IPS DF 6.9 (cell line): ENCODE measurements at places on chromosomes 7 and 10.

- DNase-seq = no peak
Observed at GRCh38 chr10:77872947-77873535, 53.5 kb downstream of the DLG5 start.

DNA sequence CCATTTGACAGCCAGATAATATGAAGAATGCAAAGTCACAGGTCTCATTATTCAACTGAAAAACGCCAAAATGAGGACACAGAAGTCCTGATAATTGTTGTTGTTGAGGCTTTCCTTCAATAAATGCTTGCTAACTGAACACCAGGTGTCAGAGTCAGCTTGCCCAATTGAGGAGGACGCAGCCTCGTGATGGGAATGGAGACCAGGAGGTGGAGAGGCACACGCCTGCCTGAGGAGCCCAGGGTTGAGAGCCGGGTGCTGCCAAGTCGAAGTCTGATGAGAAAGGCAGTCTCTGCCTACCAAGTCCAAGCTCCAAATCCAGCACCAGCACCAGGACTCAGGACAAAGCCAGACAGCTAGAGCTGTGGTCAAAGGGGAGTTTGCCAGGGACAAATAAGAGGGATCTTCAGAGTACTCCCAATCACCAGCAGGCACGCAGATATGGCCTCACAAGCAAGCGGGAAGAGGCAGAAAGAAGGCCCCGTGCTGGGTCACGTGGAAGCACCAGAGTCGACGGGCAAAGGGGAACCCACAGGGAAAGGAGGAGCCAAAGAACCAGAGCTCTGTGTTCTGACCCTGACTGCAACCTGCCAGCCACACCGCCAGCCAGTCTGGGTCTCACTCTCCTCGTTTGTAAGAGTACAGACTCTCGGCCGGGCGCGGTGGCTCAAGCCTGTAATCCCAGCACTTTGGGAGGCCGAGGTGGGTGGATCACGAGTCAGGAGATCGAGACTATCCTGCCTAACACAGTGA is 47.6 kb downstream of the VOPP1 start:
- DNase-seq = no peak

DNA sequence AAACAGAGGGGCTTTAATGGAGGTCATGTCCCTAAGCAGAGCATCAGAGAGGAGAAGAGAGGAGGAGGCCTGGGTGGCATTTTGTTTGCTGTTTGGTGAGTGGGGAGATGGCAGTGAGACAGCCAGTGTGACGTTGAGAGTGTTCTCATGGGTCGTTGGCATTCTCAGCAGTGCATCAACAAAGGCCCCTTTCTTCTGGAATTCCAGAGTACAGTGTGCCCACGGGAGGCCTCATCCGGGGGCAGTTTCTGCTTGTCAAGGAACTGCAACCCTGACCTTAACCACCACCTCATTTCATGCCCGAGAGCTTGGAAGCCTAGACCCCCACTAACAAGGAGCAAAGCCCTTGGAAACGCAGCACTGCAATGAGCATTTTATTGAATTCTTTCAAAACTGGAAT is 92.9 kb downstream of the CELF2 start:
- DNase-seq = no peak

- DNase-seq = no peak
Observed at GRCh38 chr7:91875851-91876250, 4.7 kb downstream of the MTERF1 start.

DNA sequence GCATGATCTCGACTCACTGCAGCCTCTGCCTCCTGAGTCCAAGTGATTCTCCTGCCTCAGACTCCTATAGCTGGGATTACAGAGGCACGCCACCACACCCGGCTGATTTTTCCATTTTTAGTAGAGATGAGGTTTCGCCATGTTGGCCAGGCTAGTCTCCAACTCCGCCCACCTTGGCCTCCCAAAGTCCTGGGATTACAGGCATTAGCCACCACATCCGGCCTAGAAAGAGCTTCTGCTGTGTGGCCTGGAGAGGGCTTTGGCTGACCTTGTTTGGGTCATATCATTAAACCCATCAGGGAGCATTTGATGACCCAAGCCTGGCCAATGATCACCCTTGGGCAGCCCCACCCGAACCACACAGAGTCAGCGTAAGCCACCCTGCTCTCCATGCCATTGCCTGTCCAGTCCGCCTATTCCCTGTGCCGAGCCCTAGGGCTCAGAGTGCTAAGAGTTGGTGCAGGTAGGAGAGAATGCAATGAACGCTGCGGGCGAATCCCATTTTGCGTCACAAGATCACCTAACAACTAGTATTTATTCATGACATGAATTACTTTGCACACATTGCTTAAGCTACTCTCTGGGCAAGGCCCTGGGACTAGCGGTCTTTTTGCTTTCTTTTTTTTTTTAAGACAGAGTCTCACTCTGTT is 22.3 kb upstream of the GDI2 start:
- no peak for DNase-seq

DNA sequence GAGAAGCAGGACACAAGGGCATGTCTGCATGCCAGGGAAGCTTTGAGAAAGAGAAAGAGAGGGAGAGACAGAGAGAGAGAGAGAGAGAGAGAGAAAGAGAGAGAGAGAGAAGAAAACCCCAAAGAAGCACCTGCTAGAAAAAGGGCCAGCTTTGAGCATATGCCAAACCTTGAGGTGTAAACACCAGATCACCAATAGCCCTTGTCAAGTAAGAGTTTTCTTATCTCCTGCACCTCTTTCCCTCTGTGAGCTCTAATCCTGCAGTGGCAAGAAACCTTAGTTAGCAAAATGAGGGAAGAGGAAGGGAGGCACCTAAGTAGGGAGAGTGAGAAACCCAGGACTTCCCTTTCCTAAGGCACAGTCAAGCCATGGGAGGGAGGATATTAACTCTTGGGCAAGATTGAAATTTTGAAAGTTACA is 11.3 kb upstream of the TRDMT1 start:
- no peak for DNase-seq

DNA sequence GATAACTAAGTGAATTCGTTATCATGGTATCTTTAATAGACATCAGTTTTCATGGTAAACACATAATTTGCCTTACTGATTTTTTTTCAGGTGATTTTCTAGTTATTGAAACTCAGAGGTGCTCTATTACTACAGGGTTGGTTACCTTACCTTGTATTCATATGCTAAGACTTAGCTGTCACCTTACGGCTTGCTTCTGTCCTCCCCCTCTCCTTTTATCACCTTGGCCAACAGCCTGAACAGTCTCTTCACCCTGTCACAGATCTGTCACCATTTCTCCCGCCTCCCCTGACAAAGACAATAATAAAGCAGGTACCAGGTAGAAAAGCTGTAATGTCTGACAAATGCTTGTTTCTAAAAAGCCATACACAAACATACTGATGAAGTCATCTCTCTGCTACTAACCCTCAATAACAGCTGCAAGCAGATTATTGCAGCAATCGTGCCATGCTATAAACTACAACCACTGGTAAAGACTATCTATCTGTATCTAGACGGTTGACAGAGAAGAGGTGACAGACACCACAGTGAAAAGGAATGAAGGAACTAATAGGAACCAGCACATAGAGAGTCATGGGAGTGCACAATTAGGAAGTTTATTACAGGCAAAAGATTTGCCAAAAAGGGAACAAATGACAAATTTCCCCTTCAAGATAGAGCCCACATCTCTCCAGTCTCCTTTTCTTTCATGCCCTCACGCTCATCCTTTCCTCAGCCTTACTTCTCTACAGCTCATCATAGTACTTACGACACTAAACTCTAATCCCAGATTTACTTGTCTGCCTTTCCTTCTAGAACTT is 57.2 kb downstream of the ARHGAP12 start:
- DNase-seq = no peak

GRCh38 chr7:148547951-148548350 is 42.6 kb upstream of the C7orf33 start:
- DNase-seq = no peak

DNA sequence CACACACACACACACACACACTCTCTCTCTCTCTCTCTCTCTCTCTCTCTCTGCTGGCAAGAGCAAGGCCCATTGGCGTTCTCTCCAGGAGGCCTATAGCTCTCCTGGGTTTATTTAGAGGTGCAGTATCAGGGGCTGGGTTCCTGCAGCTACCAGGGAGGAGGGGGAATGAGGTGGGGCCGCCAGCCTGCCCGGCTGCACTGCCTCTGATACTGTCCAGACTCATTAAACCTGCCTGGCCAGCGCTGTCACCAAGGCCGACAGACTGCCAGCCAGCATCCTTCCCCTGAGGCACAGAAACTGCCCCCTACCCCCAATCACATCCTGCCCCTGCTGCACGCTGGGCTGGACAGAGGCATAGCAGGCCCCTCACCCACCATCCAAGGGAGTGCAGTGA is 4.3 kb downstream of the PRRT4 start:
- no peak for DNase-seq

GRCh38 chr10:88901206-88901983 is 21.4 kb downstream of the STAMBPL1 start:
- no peak for DNase-seq

- DNase-seq = no peak
Observed at GRCh38 chr10:114310346-114310745, 71.3 kb downstream of the VWA2 start.

- DNase-seq = no peak
Observed at GRCh38 chr10:5090551-5090950, 3.7 kb upstream of the AKR1C3 start.

GRCh38 chr10:135132-135600 is at the start of gene ZMYND11:
TSS of gene ZMYND11 (plus strand) at chr10:135455. CDS start at chr10:180013, 44,558 bp downstream.
- DNase-seq = no peak

DNA sequence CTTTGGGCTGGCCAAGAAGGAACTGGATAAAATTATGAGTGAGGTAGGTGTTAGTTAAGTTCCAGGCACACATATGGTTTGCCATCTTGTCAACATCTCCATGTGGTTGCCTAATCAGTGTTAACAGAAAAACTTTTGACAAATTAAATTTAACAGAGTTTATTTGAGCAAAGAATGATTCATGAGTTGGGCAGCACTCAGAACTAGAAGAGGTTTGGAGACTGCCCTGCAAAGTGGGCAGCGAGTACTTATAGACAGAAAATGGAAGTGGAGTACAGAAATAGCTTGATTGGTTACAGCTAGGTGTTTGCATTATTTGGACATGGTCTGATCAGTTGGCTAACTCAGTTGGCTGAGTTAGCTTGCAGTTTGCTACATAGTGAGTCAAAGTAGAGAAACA is 37.5 kb upstream of the AGK start:
- no peak for DNase-seq

DNA sequence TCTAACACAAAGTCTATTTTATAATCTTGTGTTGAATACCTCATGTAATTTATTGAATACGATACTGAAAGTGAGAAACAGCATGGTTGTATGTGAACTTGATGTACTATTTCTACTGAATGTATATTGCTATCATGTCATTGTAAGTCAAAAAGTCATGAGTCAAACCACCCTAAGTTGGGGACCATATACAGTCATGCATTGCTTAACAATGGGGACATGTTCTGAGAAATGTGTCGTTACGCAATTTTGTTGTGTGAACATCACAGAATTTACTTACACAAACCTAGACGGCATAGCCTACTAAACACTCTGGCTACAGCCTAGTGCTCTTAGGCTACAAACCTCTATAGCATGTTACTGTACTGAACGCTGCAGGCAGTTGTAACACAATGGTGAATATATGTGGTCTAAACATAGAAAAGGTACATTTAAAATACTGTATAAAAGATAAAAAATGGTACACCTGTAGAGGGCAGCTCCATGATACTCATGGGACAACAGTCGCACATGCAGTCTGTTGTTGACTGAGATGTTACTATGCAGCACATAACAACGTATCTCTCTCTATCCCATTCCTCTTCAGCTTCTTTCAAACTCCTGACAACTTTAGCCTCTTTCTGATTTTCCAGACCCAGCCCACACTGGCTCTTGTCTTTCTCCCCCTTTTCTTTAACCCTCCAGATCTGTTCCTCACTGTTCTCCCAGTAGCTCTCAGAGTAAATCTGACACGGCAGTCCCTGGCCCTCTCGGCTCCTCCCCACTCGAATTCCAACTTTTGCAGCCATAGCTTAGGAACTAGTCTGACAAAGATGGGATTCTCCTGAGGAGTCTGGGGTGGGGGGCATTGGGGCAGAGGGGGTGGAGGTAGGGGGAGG is 90.1 kb downstream of the SNX10 start:
- no peak for DNase-seq

DNA sequence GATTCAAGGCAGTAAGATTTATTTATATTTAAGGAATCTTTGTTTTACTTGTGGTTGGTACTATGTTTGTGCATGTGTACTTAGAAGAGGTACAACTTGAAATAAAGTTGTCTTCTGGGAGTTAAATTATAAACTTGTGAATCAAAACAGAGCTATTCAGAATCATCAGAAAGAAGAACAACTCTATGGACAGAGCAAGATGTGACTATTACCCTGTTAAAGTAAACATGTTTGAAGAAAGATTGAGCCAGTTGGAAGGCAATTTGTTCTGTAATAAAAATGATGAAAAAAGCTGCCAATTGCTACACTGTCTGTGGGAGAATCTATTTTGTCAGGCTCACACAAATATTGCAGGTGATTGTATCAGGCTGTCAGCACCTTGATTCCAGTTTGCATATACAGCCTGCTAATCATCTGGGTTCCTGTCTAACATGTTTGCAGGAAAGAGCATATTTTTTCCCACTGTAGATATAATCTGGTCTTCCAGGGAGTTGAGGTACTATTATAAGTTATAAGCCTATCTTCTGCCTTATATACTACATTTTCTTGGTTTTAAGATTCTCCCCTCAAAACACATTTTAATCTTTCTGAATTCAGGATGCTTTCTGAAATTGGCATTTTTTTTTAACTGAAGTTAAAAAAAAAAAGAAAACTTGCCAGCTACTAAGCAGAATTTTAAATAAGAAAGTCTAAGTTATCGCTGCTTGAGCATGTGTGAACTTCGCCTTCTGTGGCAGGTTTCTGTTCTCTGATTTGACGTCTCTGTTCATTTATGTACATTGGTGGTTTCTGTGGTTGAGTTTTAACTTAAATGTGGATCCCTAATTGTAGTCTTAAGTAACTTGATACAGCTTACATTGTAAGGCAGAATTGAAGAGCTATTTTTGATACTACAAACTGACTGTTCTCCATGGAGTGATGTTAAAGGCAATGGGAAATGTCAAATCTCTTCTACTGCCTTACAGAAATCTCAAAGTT is 46.0 kb downstream of the ZNRF2 start:
- DNase-seq = no peak

DNA sequence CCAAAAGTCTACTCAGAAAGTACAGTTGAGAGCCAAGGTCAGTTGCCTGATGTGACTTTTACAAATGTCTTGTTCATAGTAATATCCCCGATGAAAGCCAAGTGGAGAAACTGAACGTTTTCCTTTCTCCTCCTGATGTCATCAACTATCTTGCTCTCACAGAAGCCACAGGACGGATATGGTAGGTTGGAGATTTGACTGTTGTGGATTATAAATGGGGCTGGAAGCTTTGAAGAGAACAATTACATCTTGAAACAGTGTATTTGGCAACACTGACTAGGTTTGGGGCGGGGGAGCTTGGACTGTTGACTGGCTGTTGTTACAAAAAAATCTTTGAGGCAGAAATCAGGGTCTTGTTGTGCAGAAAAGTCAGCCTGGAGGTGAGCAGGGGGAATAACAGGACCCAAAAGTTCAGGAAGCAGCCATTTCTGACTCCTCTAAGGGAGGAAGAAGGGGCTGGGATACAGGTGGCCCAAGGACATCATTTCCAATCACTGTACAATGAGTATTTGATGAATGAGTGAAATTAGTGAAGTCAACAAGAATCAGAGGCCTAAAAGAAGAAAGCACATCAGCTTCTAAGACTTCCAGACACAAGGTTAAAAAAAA is 24.3 kb downstream of the PLEKHS1 start:
- no peak for DNase-seq
